Putamen (tissue), 1 donor: ENCODE measurements at places on chromosomes 11 and 22.

GRCh38 chr22:31618057-31618456 is 44.0 kb downstream of the PISD start:
- no peak for DNase-seq

DNA sequence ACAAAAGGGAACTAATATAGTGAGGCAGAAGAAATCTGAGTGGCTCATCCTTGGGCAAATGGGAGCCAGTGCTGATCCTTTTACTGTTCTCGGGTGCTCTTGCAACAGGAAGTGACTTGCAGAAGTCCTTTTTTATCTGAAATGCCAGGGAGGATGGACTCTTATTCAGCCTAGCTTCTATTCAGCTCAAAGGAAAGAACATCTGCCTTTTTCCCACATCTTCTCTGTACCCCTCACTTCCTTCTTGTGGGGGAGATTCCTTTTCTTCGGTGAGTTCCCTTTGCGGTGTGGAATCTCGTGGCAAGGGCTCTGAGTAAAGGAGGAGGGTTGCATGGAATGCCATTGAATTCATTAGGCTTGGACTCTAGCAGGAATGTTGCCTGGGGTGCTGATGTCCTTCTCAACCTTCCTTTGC is 76.2 kb downstream of the ZBTB16 start:
- no peak for DNase-seq

GRCh38 chr22:37497062-37497599 is 10.9 kb upstream of the MFNG start:
- DNase-seq, result no peak

DNA sequence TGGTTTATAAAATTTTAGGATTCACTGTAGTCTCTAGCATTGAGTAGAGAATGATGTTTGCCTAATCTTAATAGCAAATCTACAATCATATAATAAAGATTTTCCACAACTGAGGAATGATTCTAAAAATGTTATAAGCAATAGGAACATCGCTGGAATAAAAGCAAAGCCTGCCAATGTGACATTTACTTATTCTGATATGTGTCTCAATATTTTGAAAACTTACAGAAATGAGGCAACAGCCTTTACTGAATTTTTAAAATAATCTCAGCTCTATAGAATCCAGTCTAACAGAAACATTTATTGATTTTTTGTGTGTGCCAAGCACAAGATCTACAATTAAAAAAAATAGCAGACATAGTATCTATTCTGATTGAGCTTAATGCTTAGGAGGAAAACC is 303.7 kb upstream of the CCDC179 start:
- DNase-seq, result no peak
